Hematopoietic multipotent progenitor cell treated with erythropoietin and hydrocortisone succinate and interleukin-3 and kit ligand, for 6 days (in vitro differentiated cells): ENCODE measurements at places on chromosomes 4 and X.

DNA sequence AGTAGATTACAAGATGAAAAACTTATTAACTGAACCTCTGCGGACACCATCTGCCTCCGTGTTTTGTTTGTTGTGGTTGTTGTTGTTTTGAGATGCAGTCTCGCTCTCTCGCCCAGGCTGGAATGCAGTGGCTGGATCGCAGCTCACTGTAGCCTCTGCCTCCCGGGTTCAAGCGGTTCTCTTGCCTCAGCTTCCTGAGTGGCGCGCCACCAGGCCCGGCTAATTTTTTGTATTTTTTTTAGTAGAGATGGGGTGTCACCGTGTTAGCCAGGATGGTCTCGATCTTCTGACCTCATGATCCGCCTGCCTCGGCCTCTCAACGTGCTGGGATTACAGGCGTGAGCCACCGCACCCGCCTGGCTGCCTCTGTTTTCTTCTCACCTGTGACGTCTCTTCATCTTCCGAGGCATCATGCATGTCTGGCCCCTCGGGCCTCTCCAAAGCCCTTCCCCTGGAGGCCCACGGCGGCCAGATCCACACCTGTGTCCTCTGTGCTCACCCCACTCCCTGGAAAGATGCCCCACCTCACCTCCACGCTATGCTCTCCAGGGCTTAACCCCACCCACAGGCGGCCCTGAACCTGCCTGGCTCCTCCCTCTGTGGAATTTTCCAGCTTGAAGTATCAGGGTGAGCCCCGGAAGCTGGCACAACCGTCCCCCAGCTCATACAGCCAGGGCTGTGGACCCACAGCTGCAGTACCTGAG is 77.0 kb upstream of the MXD4 start:
- DNase-seq, result no peak

- peak; percentile 13 for DNase-seq
These were observed 158.8 kb upstream of the NDST4 start for GRCh38 chr4:115272185-115272584.

- no peak for DNase-seq
These were observed 56.7 kb downstream of the SPINK2 start for GRCh38 chr4:56764775-56765174.

DNA sequence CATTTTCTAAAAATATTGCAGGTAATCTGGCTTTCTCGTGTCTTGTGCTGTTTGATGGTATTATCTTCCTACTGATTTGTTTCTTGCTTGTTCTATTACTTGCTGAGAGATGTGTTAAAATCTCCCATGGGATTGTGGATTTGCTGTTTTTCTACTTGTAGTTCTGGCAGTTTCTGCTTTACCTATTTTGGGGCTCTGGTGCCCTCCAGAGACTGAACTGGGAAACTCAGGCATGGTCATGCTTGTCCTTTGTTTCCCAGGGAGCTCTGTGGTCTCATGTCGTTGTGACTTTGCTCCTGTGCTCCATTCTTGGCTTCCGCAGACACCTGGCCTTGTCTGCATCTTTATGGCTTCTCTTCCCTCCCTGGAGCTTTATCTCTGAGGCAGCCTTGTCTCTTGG is 39.5 kb downstream of the NSD2 start:
- DNase-seq, result peak; percentile 74

DNA sequence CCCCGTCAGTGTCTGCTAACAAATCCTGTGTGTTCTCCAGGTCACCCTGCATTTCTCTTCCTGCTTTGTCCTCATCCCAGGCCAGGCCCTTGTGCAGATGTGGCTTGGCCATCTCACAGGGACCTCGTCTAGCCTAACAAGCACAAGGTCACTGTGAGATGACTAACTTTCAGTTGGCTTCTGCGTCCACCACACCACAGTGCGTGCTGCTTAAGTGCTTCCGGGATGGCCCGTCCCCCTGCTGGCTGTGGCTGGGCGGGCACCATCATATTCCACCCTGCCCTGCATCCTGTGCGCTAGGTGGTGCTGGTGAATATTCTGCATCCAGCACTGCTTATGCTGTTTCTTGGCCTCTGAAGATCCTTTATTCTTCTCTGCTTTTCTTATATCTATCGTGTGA is 33.8 kb downstream of the RBBP7 start:
- peak; percentile 60 for DNase-seq

- DNase-seq, result no peak
These were observed 8.5 kb downstream of the PPP1R3F start for GRCh38 chrX:49278081-49278480.

GRCh38 chrX:37779857-37780256 is at the start of gene CYBB:
Gene CYBB, plus strand, starts transcription at chrX:37780059. Its CDS starts 19 bp downstream, at chrX:37780078.
- DNase-seq, result no peak

GRCh38 chr4:151217326-151217725 is 59.6 kb upstream of the PRSS48 start:
- no peak for DNase-seq

GRCh38 chrX:25191403-25191802 is 175.6 kb upstream of the ARX start:
- DNase-seq, result peak; percentile 1

- no peak for DNase-seq
These were observed 68.7 kb downstream of the DHX15 start for GRCh38 chr4:24515698-24516097.

DNA sequence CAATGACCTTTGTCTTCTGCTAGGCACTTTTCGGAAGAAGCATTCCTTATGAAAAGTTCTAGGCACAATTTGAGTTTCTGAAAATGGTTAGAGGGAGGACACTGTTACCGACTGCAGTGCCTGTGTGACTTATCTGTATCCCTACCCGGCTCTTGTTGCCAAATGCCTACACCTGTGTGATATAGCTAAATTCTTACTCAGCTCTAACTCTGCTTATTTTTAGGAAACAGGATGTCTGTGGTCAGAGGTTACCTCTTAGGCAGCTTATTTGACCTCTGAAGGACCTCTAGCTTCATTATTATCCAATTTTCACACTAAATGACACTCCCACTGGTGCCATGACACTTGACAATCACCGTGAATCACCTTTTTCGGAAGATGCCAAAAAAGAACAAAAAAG is 561.1 kb upstream of the SMIM31 start:
- DNase-seq, result no peak

DNA sequence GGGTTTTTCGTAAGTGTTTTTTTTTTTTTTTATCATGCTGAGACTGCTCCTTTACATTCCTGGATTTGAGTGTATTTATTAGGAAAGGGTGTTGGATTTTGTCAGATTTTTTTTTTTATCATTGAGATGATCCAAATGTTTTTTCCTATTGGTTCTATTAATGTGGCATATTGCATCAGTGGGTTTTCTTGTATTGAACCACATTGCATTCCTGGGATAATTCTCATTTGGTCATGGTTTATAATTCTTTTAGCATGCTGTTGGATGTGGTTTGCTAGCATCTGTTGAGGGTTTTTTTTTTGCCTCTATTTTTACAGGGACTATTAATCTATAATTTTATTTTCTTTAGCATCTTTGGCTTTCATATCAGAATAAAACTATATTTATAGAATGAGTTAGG is 28.8 kb downstream of the COL4A5 start:
- no peak for DNase-seq

GRCh38 chr4:47692691-47693090 is 145.2 kb downstream of the CORIN start:
- no peak for DNase-seq

GRCh38 chrX:104310657-104311254 is 56.0 kb upstream of the ESX1 start:
- DNase-seq, result no peak

- peak; percentile 35 for DNase-seq
These were observed 150.3 kb downstream of the MSL3 start for GRCh38 chrX:11908371-11908770.

GRCh38 chr4:169305173-169305572 is 34.4 kb upstream of the SH3RF1 start:
- no peak for DNase-seq

- no peak for DNase-seq
These were observed 10.7 kb upstream of the CCDC149 start for GRCh38 chr4:24923550-24923949.

DNA sequence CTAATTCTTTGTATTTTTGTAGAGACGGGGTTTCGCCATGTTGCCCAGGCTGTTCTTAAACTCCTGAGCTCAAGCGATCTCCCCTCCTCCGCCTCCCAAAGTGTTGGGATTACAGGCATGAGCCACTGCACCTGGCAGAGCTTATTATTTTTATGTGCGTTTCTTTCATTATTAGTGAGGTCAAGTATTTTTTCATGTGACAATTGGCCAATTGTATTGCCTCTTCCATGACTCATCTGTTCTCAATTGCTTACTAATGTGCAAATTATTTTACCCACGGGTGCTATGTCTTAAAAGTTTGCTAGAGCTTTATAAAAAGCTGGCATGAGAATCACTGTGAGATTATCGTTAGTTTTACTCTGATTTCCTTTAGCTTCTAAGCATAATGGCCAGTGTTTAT is 13.0 kb upstream of the ARX start:
- no peak for DNase-seq

- DNase-seq, result no peak
These were observed 11.2 kb upstream of the ADD1 start for GRCh38 chr4:2832309-2832980.

- DNase-seq, result no peak
These were observed 94.2 kb downstream of the PHEX start for GRCh38 chrX:22126327-22126726.

GRCh38 chrX:66110112-66110511 is 53.9 kb upstream of the HEPH start:
- DNase-seq, result peak; percentile 84

- no peak for DNase-seq
These were observed 37.3 kb downstream of the AGA start for GRCh38 chr4:177404986-177405385.

DNA sequence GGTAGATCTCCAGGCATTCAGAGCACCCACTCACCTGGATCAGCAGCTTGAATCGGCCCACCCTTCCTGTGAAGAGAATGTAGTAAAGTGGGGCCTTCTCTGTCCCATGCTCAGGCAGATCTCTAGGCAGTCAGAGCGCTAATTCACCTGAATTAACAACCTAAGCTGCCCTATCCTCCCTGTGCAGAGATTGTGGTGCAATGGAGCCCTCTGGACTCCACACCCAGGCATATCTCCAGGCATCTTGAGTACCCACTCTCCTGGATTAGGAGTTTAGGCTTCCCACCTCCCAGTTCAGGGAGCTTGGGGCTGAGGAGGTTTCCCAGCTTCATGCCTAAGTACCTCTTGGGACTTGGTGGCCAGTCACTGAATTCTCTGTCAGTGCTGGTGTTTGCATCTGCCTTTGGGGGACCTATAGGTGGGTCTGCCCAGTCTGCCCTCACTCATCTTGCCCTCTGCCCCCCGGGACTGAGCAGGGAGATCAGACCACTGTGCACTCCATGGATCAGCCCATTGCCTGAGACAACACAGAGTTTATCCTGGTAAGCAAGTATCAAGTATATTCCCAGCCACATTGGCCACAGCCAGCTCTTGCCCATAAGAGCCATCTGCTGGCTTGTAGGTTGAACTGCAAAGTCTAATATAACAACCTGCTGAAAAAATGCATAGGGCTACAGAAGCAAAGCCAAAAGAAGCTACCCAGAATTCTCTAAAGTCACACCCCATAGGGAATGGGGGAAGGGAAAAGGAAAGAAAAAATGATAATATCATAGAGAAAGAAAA is 372.9 kb downstream of the KLHL13 start:
- DNase-seq, result peak; percentile 12

GRCh38 chr4:140688711-140689598 is 67.2 kb downstream of the TBC1D9 start:
- DNase-seq, result no peak

DNA sequence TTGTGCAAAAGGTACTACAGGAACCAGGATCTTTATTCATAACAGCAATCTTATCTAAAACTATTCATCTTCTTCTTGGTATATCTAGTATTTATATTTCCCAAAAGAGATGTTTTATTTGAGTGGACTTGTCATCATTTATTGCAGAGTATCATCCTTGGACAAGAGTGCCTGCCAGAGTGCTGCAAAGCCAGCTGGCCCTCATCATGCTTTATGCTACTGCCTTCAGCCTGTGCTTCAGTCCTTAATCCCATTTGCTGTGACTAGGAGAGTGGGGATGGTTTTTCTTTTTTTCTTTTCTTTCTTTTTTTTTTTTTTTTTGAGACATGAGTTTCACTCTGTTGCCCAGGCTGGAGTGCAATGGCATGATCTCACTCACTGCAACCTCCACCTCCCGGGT is 33.5 kb upstream of the ELF2 start:
- DNase-seq, result no peak

GRCh38 chr4:185796176-185796575 is 15.8 kb downstream of the SORBS2 start:
- DNase-seq, result no peak

- no peak for DNase-seq
These were observed 647.0 kb upstream of the PCDH10 start for GRCh38 chr4:132502096-132502552.

- DNase-seq, result no peak
These were observed 28.4 kb downstream of the HAND2 start for GRCh38 chr4:173501592-173502150.

DNA sequence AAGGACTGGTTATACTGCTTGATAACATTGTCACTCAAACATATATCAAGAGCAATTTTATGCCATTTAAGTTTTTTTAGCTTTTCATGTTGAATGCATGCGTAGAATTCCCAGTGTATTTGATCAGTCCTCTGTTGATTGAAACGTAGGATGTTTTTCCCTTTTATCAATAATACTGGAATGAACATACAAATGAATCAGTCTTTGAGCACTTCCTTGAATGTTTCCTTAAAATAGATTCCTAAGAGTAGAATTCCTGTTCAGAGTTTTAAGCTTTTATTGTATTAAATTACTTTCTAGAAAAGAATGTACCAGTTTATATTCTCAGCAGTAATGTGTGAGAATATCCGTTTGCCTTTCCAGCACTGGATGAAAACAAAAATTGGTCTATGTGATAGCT is 37.8 kb downstream of the ADD1 start:
- DNase-seq, result no peak

DNA sequence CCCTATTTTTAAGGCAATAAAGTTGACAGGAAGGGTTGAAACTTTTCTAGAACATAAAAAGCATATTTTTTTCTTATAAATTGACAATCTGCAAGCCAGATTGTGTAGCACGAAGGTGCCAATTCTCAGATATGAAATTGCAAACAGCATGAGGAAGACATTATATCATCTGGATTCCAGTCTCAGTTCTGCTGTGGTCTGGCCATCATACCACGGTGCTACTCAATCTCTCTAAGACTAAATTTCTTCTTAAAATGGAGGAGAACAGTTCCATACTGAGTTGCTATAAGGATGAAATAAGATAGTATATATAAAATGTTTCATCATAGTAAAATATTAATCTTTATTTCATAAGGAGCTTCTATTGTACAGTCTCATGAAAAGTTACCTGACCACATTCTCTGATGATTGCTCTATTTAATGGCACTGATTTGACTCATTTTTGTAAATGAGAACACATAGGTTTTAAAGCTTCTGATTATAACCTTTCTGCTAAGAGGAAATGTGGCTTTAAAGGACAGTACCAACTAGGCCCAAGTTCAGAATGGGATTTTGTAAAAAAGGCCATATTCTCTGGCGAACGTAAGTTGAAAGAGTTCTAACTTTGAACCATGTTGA is 127.9 kb downstream of the SHROOM3 start:
- DNase-seq, result no peak
